ENCODE measurements at places on chromosomes 3 and 15.
A peak's percentile ranks its signal among the peaks of the same experiment; 100 is the strongest.

GRCh38 chr3:20097015-20097414 lies 56.8 kb downstream of the KAT2B start:
- no peak for DNase-seq

DNA sequence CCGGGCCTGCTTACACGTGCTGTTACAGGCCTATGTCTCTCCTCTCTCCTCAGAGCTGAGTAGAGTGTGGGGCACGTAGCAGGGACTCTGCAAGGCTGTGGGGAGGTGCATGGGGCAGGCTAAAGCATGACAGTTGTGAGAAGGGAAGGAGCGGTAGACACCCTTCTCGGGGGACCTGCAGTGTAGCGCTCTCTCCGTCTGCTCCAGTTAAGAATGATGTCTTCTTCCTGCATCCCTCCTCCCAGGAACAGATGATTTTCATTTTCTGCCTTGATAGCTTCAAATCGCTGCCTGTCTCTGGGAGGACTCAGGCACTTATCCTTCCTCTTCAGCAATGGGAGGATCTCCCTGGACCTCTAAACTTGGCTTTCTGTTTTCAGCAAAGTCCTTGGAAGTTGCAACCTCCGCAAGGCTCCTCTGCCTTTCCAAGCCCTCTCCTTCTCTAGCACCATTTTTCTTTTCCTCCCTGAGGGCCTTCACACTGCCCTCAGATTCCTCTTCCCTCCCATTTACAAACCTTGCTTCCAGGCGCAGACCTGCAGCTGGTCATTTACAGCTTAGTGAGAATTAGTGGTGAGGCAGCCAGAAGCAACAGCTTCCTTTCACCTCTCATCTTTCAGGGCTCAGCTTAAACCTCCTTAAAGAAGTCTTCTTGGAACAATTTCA lies 23.4 kb upstream of the TLE3 start:
- DNase-seq: no peak

GRCh38 chr3:56424336-56424735 lies 43.9 kb downstream of the ERC2 start:
- DNase-seq: no peak

DNA sequence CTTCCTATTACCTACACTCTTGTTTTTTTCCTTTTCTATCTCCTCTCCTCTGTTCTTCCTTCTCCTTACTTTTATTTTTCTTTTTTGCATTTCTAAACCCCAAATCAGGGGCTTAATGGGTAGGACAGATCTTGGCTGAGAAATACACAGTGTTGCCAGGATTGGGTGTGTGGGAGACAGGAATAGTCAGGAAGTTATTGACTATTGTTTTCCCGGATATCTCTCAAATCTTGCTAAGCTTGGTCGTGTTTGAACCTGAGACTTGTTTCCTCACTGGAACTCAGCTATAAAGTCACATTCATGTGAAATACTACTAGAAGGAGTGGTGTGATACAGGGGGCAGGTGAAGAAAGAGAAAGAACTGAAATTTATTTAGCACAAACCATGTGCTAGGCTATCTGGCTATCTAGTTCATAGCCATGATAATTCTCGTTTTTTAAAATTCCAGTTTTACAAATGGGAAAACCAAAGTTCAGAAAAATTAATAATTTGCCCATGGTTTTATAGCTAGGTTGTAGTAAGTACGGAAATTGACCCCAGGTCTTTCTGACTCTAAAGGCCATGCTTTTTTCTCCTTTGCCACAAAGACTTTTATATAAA lies 343.2 kb upstream of the UMPS start:
- no peak for DNase-seq

DNA sequence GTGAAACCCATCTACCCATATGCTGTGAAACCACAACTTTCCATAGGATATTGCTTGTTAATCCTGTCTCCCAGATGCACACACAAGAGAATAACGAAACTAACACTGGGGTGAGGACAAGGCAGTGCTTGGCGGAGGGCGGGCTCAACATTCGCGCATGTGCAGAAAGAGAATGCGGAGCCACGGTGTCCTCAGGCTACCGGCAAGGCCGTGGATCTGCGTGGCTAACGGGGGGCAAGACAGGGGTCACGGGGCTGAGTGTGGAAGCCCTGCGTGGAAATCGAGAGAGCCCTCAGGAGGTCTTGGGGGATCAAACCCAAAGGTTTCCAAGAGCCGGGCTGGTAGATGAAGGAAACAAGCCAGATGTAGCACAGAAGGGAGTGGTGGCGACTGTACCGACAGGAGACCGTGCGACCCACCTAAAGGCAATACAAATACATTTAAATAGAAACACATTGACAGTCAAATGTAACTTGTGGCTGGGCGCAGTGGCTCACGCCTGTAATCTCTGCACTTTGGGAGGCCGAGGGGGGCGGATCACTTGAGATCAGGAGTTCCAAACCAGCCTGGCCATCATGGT lies 48.5 kb upstream of the TRA2B start:
- DNase-seq: peak; percentile 56

GRCh38 chr3:115186351-115187148 lies 39.5 kb upstream of the ZBTB20 start:
- DNase-seq: no peak

GRCh38 chr3:14719006-14719405 lies 44.1 kb downstream of the C3orf20 start:
- DNase-seq: no peak

DNA sequence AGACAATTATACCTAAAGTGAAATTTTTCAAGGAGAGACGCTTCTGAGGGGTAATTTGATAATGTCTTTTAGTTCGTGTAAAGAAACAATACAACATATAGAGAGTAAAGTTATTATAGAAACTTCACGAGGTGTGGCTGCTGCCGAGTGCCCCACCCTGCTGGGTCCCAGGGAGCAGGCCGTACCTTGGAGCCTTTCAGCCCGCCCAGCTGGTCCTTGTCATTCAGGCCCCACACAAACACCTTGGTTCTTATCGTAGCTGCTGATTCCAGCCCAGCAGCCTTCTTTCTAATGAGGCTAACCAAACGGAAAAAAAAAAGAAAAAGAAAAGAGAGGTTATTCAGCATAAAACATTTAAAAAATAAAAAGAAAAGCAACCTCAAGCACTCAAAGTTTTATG lies 83.1 kb upstream of the OCA2 start:
- DNase-seq: no peak
